ENCODE measurements at places on chromosomes 13 and 19. TPM values are rescaled to one million over a fixed set of nuclear protein-coding genes. Genes with fewer than 3 reads are reported as not detected.
A peak's percentile ranks its signal among the peaks of the same experiment; 100 is the strongest.

Gene ANKLE1
- total RNA-seq = 3.1 TPM

Gene NPHS1
- not detected for total RNA-seq

Gene IRF3
- 79.1 TPM for total RNA-seq

Gene APOC4
- not detected for total RNA-seq

Gene FFAR1
- total RNA-seq = not detected

Gene PIP5K1C
- 79.5 TPM for total RNA-seq

Gene B3GLCT
- 14.6 TPM for total RNA-seq

Gene KXD1
- 134 TPM for total RNA-seq

Gene CYP2S1
- 4.5 TPM for total RNA-seq

Gene NTN5
- total RNA-seq = not detected

Gene HIF3A
- total RNA-seq = 8.5 TPM

Gene NOVA2
- total RNA-seq = 35.2 TPM

DNA sequence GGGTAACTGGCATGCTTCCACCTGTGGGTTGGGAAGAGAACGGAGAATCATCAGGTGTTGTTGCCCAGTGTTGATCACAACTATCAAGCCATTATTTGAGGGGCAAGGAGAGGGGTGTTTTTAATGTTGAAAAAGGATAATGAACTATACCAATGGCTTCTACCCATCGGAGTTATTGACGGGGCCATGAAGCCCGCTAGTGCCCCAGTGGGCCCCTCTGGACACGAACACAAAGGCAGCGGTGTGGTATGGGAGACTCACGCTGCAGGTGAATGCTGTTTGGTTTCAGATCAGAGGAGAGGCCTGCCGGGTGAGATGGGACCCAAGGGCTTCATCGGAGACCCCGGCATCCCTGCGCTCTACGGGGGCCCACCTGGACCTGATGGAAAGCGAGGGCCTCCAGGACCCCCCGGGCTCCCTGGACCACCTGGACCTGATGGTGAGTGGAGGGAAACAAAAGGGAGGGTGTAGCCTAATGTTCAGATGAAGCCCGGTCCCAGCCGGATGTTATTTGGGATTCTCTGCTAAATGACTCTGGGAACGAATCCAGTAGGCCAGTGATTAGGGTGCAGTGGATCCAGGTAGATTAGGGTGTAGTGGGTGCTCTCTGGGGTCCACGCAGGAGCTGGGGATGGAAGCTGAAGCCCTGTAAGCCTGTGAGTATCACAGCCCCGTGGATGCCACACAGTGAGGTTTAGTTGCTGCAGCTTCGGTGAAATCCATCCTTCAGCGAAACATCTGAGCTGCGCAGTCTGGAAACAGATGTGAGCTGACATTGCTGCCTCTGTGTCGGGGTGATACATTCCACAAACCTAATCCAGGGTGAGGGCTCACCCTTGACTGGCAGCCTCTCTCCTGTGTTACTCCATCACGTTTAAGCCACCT is 111.3 kb downstream of the RAB20 start:
- no peaks in the 10 kb centered on the region for H3K4me1 ChIP-seq
- no peak for DNase-seq
- peaks cover 23% of the 10 kb centered on the region for H3K36me3 ChIP-seq
- H3K4me3 ChIP-seq = no peak overlapping the region
- no peaks in the 10 kb centered on the region for H3K27me3 ChIP-seq

DNA sequence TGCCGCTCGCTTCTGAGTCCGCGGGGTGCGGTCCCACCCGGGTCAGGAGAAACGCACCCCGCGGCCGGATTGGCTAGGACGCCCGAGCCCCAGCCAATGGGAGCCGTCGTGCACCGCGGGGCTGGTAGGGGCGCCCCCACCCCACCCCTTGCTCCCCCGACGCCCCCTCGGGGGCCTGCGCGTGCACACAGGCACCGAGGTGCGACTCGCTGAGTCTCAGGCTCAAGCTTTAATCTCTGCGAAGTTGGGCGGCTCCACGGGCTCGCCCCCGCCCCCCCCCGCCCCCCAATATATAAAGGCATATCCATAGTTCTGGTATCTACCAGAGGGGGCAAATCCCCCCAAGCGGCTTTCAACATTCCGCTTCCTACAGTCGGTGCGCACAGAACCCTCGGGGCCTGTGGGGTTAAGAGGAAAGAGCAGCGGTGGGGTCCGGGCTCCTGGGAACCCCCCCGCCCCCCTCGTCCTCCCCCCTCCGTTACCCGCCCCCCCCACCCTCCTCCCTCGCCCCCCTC is at the start of gene COX6B2:
Gene COX6B2, minus strand, starts transcription at position 22 of the 515 bp plus-strand sequence. CDS start 198 bp downstream, outside the sequence.
- H3K4me1 ChIP-seq = peaks cover 4% of the 10 kb centered on the region
- no peaks in the 10 kb centered on the region for H3K36me3 ChIP-seq
- DNase-seq = no peak
- H3K27me3 ChIP-seq = peaks cover 26% of the 10 kb centered on the region
- H3K4me3 ChIP-seq = peak within 1 kb of the TSS; percentile 22
- no peak within 1 kb of the TSS for H3K27ac ChIP-seq

GRCh38 chr19:6110360-6110977 is at the start of gene RFX2:
Gene RFX2, minus strand, starts transcription at chr19:6110500. Its CDS starts 63,004 bp downstream, at chr19:6047496.
- H3K27ac ChIP-seq = peak within 1 kb of the TSS; percentile 86
- peak; percentile 99 for DNase-seq
- peaks cover 12% of the 10 kb centered on the region for H3K4me1 ChIP-seq
- no peaks in the 10 kb centered on the region for H3K27me3 ChIP-seq
- H3K36me3 ChIP-seq = no peaks in the 10 kb centered on the region
- H3K4me3 ChIP-seq = peak within 1 kb of the TSS; percentile 80

DNA sequence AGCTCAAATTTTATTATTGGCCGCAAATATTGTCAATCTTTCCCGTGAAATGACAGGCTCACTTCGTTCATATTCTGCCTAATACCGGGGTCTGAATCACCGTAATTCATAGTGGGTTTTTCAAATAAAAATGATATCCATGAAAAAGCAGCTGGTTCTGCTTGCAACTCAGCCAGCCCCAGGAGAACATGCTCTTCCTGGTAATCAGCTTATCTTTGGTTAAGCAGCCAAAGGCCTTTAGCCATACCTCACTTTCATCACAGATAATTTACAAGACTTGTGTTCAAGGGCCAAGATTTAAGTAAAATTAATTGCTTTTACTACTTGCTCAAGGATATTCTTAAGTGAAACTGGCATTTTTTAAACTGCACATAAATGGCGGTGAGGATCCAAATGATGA is 22.5 kb downstream of the RNASEH2B start:
- no peaks in the 10 kb centered on the region for H3K27me3 ChIP-seq
- no peak overlapping the region for H3K4me3 ChIP-seq
- DNase-seq = no peak

DNA sequence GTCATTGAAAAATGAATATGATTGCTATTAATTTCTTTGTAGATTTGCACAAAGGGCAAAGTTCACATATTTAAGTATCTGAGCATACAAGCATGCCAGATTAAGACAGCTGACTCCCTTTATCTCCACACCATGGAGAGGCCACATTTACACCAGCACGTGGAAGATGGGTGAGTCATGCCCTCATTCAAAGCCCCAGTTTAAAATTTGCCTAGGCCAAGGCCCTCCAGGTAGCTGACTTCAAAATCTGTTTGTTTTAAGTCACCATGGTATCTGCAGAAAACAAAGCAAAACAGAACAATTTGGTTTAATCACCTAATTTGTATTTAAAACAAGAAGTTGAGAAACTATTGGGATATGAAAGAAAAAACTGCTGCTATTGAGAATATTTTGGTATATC is 109.2 kb downstream of the ESD start:
- no peak overlapping the region for H3K27ac ChIP-seq
- H3K27me3 ChIP-seq = no peaks in the 10 kb centered on the region
- no peak for DNase-seq
- no peaks in the 10 kb centered on the region for H3K4me1 ChIP-seq

DNA sequence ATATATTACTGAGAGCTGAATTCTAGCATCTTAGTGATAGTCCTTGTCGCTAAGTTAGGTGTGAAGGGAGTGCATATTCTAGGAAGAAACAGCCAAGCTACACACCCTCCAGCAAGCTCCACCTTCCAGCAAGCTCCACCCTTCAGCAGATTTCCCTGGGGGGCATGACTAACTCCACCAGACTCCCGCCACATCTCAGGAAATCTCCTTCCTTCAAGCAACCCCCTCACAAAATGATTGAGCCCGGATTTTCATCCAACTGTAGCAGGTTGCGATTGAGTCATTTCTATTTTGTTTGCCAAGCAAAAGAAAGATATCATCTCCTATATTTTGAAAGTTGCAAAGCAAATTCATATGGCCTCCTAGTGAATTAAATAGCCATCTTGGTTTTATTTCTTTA is 162.1 kb upstream of the TMTC4 start:
- no peaks in the 10 kb centered on the region for H3K4me1 ChIP-seq
- no peaks in the 10 kb centered on the region for H3K36me3 ChIP-seq
- peak; percentile 17 for DNase-seq
- H3K4me3 ChIP-seq = no peak overlapping the region
- H3K27ac ChIP-seq = no peak overlapping the region

DNA sequence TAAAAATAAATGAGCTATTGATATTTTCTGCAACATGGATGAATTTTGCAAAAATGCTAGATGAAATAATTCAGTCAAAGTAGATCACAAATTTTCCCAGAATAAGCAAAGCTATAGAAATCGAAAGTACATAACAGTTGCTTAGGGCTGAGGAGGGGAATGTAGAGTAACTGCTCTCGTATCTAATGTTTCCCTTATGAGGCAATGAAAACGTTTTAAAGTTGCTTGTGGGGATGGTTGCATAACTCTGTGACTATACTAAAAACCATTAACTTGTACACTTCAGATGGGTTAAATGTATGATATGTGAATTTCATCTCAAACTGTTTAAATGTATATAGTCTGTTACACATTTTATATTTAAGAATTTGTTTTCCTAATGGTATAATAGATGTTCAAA is 231.7 kb downstream of the GGACT start:
- H3K4me3 ChIP-seq = no peak overlapping the region
- no peaks in the 10 kb centered on the region for H3K4me1 ChIP-seq
- H3K36me3 ChIP-seq = no peaks in the 10 kb centered on the region
- H3K27me3 ChIP-seq = no peaks in the 10 kb centered on the region
- no peak overlapping the region for H3K27ac ChIP-seq

- no peak for DNase-seq
- H3K4me1 ChIP-seq = no peaks in the 10 kb centered on the region
- H3K36me3 ChIP-seq = no peaks in the 10 kb centered on the region
- H3K27ac ChIP-seq = no peak overlapping the region
- H3K27me3 ChIP-seq = peaks cover 10% of the 10 kb centered on the region
Observed at GRCh38 chr13:97058391-97058790, 64.1 kb upstream of the OXGR1 start.

- DNase-seq = no peak
- no peaks in the 10 kb centered on the region for H3K27me3 ChIP-seq
- no peaks in the 10 kb centered on the region for H3K4me1 ChIP-seq
- H3K4me3 ChIP-seq = no peak overlapping the region
Observed at GRCh38 chr19:42054205-42054604, 15.8 kb downstream of the GRIK5 start.

GRCh38 chr13:60369242-60369641 is 27.8 kb upstream of the TDRD3 start:
- H3K27me3 ChIP-seq = peaks cover 4% of the 10 kb centered on the region
- no peak for DNase-seq
- no peaks in the 10 kb centered on the region for H3K36me3 ChIP-seq
- no peak overlapping the region for H3K27ac ChIP-seq

DNA sequence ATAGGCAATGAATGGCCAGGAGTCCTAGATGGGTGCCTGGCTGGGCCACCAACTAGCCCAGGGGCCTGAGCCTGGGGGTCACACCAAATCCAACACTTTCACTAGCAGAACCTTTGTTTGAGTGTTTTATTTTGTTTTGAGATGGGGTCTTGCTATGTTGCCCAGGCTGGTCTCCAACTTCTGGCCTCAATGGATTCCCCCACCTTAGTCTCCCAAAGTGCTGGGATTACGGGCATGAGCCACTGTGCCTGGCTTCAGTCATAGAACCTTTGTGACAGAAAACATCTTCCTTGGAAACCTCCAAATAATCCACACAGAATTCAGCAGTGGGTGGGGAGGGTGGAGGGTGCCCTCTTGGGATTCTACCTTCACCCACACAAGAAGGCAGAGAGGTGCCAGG is 6.1 kb downstream of the PRKACA start:
- DNase-seq = no peak
- H3K27me3 ChIP-seq = no peaks in the 10 kb centered on the region
- H3K36me3 ChIP-seq = peaks cover 1% of the 10 kb centered on the region
- H3K27ac ChIP-seq = no peak overlapping the region

DNA sequence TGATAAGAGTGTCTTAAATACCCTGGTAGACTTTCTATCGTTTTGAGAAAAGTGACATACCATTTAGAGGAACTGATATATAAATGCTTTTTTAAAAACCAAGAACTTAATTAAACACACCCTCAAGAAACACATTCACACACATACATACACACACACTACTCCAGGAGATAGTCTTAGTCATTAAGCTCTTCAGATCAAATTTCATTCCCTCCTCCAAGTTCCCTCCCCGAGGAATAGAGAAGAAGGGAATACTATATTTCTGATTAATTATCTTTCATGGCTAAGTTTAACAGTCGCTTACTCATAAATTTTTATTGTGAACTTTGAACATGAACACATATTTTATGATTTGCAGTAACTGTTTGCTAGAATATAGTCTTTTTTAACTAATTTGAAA is 1109.5 kb downstream of the SLITRK1 start:
- no peak for DNase-seq
- no peaks in the 10 kb centered on the region for H3K36me3 ChIP-seq
- no peaks in the 10 kb centered on the region for H3K27me3 ChIP-seq
- no peak overlapping the region for H3K4me3 ChIP-seq
- no peaks in the 10 kb centered on the region for H3K4me1 ChIP-seq

GRCh38 chr19:39780894-39781293 is 2.2 kb downstream of the LEUTX start:
- H3K36me3 ChIP-seq = no peaks in the 10 kb centered on the region
- no peaks in the 10 kb centered on the region for H3K4me1 ChIP-seq
- DNase-seq = no peak
- H3K27me3 ChIP-seq = peaks cover 5% of the 10 kb centered on the region
- no peak overlapping the region for H3K4me3 ChIP-seq

DNA sequence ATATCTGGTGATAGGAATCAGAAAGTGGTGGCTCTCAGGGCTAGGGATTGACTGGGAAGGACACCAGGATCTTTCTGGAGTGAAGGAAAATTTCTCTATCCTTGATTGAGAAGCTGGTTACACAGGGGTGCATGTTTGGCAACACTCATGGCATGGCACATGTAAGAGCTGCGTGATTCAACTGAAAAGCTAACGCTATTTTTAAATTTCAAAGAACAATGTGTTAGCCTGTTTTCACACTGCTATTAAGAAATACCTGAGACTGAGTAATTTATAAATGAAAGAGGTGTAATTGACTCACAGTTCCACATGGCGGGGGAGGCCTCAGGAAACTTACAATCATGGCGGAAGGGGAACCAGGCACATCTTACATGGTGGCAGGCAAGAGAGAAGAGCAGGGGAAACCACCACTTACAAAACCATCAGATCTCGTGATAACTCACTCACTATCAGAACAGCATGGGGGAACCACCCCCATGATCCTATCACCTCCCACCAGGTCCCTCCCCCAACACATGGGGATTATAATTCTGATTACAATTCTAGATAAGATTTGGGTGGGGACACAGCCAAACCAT is 7.4 kb downstream of the SIGLEC8 start:
- no peak overlapping the region for H3K27ac ChIP-seq
- no peak for DNase-seq
